ENCODE measurements at places on chromosomes 16 and 17.

- DNase-seq, result no peak
Observed at GRCh38 chr16:88616320-88616719, 22.1 kb upstream of the IL17C start.

- DNase-seq, result no peak
Observed at GRCh38 chr17:41972571-41973407, 6.2 kb downstream of the CNP start.

- DNase-seq, result no peak
Observed at GRCh38 chr16:68190736-68191510, 45.0 kb downstream of the ESRP2 start.

DNA sequence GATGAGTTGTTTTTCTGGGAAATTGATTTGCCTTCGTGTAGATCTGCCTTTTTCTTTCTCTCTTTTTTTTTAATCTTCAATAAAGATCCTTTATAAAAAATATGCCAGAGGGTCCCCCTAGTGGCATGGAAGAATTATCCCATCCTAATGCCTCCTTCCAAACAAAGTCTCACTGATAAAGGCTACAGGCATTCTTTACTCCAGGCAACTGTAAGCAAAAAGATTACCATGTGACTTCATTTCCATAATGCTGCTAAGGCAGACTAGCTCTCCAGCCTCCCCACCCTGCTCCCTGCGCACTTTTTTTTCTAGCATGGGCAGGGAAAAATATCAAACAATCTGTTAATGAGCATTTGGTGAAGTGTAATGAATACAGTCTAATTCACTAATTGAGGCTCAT is 220.2 kb upstream of the CDH8 start:
- DNase-seq, result peak; percentile 67

GRCh38 chr17:13036751-13037150 is 18.9 kb upstream of the ELAC2 start:
- DNase-seq, result no peak

DNA sequence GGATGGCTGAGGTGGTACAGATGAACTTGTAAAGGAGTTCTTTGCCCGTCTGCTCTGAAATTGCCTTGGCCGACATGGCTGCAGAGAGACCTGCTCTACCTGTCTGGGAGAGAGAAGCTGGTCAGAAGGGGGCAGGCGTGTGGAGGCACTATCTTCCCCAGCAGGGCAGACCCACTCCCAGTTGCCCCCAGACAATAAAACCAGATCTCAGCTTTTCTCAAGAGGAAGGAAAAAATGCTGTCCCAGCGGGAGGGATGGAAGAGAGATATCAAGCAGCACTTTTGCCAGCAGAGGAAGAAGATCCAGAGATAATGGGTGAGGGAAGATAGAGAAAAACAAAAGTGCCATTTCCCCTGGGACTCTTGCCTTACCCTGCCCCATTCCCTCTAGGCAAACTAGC is 5.0 kb downstream of the ACLY start:
- no peak for DNase-seq

- no peak for DNase-seq
Observed at GRCh38 chr17:80227156-80227555, 6.9 kb downstream of the SLC26A11 start.

GRCh38 chr16:56353054-56353921 is 72.1 kb downstream of the AMFR start:
- DNase-seq, result no peak
